Hematopoietic multipotent progenitor cell (in vitro differentiated cells): ENCODE measurements at places on chromosomes 13 and 19.
A peak's percentile ranks its signal among the peaks of the same experiment; 100 is the strongest.

DNA sequence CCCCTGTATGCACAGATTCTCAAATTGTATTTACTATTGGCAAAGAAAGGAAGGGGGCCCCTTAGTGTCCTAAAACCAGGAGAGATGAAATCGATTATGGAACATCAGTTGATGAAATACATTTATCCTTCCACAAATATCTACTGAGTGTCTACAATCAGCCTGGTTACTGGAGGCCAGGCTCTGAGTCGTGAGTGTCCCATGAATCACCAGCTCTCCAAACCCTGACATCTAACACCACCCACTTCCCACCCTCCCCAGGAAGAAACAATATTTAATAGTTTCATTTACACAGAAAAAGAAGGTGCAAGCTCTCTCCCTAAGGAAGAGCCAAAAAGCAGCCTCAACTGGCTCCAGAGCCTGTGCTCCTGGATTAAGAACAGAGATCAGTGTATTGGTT, 25.2 kb downstream of the KCTD15 start:
- DNase-seq = no peak

GRCh38 chr13:102141625-102142472, 260.0 kb downstream of the FGF14 start:
- DNase-seq = no peak

DNA sequence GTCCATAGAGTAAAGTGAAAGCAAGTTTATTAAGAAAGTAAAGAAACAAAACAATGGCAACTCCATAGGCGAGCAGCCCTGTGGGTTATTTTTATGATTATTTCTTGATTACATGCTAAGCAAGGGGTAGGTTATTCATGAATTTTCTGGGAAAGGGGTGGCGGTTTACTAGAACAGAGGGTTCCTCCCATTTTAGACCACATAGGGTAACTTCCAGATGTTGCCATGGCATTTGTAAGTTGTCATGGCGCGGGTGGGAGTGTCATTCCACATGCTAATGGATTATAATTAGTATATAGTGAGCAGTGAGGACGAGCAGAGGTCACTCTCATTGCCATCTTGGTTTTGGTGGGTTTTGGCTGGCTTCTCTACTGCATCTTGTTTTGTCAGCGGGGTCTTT, 8.4 kb upstream of the DCUN1D2 start:
- DNase-seq = no peak

- DNase-seq = no peak
These were observed 698.2 kb downstream of the PCDH17 start for GRCh38 chr13:58329746-58330145.

DNA sequence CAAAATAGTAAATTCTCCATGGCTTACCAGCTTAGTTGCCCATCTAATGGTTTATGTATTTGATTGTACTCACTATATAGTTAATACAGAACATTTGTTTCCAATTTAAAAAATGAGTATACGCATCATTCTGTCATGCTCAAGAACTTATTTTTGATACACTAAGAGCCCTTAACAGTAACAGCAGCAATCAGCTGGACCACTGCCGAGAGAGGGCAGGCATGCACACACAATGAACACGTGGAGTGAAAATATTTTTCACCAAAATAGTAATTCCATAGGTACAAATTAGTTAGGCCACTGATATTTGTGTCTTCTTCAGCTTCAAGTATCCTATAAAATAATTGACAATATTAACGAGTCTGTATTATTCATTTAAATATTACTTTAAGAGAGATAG, 109.9 kb downstream of the KLF12 start:
- no peak for DNase-seq

DNA sequence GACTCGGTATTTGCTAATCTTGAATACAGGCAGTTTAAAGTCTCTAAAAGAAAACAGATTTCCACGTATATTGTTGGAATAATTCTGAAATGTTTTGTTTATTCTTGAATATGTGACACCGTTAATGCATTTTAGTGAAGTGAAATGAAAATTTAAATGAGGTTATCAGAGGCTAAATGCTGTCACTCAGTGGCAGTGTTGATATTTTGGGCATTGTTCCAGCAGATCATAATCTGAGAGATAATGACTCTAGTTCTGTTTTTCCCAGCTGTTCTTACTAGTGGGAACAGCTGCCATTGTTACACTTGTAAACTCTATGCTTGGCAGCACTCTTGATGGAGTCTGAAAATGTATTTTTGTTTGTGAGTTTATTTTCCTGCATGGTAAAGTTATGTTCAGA, 365.6 kb upstream of the SLC10A2 start:
- no peak for DNase-seq

DNA sequence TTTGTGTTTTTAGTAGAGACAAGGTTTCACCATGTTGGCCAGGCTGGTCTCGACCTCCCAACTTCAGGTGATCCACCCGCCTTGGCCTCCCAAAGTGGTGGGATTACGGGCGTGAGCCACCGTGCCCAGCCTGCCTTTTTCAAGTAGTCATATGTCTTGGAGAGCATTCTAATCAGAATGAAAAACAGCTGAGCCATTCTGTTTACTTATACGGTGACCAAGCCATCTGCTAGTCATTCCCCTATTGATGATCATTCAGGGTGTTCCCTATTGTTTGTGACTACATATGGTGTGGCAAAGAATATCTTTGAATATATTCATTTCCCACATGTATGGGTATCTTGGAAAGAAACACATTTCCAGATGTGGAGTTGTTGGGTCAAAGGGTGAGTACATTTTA, 17.2 kb downstream of the BLOC1S3 start:
- DNase-seq = no peak

DNA sequence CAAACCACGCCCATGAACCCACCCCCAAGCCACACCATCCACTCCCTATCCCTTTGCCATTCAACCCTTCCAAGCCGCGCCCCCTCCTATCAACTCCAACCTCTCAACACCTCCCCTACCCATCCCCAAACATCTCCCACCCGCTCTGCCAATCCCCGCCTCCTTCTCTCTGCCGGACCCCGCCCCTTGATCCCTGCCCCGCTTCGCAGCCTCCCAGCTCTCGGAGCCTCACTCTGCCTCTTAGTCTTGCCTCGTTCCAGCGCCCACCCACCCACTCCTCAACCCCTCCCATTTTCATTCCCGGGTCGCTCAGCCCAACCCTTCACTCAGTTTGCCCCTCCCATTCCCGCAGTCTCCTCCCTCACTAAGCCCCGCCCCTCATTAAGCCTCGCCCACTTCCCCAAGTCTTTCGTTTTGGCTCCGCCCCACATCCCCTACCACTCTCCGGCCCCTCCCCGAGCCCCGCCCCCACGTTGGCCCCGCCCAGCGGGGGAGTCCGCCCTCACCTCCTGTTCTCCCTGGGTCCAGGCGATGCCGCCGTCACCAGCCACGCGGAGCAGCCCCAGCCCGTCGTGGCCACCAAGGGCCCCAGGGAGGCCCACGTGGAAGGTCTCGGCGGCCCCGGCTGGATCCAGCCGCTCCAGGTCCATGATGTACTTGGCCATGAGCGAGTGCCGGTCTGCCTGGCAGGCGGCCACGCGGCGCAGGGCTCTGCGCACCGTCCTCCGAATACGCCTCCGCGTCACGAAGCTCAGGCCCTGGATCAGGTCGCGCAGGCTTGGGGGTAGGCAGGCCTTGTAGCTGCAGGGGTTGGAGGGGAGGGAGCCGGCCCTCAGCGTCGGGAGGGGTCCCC, 5.7 kb downstream of the JAK3 start:
- DNase-seq = peak; percentile 79

GRCh38 chr13:73765651-73766384, 368.4 kb downstream of the KLF12 start:
- peak; percentile 76 for DNase-seq

DNA sequence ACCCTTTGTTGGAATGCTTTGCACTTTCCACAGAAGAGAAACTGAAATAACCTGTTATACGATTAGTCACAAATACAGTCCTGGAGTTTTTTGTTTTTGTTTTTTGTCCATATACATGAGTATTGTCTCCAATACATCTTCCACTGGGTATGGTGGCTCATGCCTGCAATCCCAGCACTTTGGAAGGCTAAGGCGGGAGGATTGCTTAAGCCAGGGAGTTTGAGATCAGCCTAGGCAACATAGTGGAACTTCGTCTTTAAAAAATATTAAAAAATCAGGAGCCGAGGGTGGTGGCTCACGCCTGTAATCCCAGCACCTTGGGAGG, 25.0 kb downstream of the AP2S1 start:
- no peak for DNase-seq

- DNase-seq = no peak
These were observed 3.1 kb upstream of the OLFM2 start for GRCh38 chr19:9939301-9939913.

DNA sequence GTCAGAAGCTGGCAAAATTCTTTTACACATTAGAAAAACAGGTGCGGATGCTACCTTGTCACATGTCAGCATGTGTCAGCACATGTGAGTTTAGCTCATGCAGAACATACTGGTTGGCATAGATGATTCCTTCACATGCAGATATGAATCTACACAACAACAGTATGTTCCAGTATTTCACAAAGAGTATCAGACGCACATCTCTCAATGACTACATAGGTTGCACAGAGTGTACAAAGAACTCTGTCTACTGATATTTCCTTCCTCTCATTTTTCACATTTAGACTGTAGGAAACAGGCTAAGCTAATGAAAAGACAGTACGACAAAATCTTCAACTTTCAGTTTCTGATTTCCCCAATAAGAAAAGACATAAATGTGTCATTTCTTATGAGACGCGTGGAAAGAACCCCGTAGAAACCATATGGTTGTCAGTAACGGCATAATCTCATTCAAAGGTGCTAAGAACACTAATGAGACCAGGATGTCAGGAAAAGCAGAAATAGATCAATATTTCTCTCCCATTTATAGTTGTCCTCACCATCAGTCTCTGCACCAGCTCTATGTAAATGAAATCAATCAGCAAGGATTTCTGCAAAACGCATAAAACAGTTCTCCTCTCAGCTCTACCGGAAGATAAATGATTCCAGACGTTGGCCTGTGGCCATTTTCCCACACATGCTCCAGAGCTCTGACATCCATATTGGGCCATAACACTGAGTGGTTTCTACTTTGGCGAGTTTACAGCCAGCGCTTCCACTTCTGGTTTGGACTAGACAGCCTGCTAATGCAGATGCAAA, 81.2 kb downstream of the STARD13 start:
- no peak for DNase-seq

GRCh38 chr13:50699874-50700663, 143.4 kb downstream of the DLEU7 start:
- DNase-seq = no peak

DNA sequence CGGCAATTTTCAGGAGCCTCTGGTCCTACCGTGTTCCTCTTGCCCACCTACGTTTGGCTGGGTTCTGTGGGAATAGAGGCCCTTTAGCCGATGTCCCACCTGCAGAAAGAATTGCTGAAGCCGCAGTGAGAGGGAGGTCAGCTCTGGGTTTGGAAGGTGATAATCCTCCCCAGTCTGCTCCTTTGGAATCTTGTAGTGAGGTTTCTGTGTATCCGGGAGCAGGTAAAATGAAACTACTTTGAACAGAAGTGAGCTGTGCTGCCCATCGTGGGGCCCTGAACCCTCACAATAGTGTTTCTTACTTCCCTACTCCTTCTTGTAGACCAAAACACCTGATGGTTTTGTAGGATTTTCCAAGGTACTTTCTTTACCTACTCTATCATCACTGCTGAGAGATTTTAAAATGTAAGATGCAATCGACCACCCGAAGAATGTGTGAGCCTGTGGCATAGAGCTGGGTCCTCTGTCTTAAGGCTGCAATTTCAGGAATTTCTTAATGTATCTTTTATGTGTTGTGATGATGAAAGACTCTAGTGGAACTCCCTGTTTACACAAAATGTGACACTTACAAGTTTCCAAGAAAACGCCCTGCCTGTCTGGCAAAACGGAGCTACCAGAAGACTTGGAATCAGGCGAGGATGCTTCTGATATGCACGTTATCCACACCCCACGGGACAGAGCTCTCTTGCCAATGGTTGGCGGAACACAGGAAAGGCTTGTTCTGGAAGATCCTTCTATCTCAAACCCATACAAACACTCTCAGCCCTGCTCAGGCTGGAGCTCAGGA, 76.1 kb downstream of the RGCC start:
- DNase-seq = no peak

GRCh38 chr13:110187641-110188161, 119.3 kb downstream of the COL4A1 start:
- no peak for DNase-seq

GRCh38 chr19:33905937-33906577, 109.4 kb downstream of the KCTD15 start:
- no peak for DNase-seq

- DNase-seq = no peak
These were observed 9.5 kb downstream of the GAS6 start for GRCh38 chr13:113854238-113855011.

DNA sequence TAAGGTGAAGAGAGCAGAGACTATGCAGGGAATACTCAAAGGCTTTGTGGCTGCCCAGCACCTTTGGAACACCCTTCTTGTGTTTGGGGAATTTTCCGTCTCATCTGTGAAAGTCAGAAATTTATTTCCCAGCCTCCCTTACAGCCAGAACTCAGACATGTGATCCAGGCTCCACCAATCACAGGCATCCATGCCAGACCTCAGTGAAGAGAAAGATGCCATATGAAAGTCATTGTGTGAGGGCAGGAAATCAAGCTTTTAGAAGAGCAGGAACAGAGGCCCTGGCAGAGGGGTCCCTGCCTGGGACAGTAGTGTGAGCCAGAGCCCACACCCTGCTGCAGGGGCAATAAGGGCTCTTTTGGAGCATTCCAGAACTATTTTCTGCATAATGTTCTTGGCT, 12.1 kb downstream of the CCDC70 start:
- DNase-seq = no peak

GRCh38 chr19:45901432-45901911, 941 bp downstream of the MYPOP start:
- DNase-seq = peak; percentile 70

GRCh38 chr13:73991884-73992283, 142.3 kb downstream of the KLF12 start:
- DNase-seq = no peak

DNA sequence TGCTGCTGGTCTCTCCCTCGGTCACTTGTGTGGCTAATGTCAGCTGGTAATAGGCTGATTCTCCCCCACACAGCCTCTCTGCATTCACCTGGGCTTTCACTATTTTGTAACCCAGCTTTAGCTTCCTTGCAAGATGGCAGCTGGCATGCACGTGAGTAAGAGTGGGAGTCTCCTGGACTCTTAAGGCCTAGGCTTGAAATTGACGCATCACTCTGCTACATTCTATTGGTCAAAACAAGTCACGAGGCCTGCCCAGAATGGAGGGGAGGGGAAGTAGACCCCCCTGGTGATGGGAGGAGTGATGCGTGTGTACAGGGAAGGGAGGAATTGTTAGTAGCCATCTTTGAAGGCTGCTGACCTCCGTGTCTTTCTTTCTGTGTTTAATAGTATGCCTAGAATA, 24.9 kb upstream of the PNMA8B start:
- no peak for DNase-seq

- DNase-seq = no peak
These were observed 314.7 kb downstream of the FOXO1 start for GRCh38 chr13:40351537-40352379.

GRCh38 chr13:33740134-33740538, 77.8 kb upstream of the RFC3 start:
- no peak for DNase-seq

- no peak for DNase-seq
These were observed 73.7 kb downstream of the CYSLTR2 start for GRCh38 chr13:48727241-48728011.
